ENCODE measurements at places on chromosomes 3 and 15.

GRCh38 chr15:81117136-81117535, 16.9 kb upstream of the CFAP161 start:
- no peak for DNase-seq

GRCh38 chr3:23979569-23979968, 34.5 kb downstream of the NR1D2 start:
- DNase-seq = no peak

DNA sequence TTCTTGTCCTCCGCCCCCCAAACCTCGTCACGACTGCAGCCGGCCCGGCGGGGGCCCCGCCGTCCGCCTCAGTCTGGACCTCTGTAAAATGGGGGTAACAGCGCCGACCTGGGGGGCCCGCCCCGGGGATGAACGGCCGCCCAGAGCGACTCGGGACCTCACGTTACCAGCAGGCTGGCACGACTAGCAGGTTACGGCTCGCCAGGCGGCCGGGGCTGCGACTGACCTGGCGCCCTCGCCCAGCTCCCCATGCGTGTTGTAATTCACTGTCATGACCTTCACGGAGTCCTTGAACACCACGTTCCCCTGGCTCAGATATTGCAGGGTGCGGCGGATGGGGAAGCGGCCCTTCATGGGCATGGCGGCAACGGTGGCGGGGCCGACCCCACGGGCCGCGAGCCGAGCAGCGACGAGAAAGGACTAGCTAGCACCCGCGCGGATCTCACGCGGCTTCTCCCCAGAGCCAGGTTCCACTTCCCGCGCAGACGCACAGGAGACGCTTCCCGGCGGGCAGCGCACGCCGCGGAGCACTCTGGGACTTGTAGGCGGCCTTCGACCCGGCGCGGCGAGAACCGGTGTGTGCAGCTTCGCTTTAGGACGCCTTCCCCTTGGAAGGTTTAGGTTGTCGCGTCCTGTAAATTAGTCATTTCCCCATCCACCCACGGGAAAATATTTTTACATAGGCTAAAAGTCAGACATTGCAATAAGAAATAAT, at the start of gene MRPS25:
Gene MRPS25 (minus strand): TSS at position 481 of the 715 bp plus-strand sequence. CDS start 121 bp downstream, at position 360.
- DNase-seq = peak; percentile 40

GRCh38 chr3:142925140-142925539, 36.3 kb upstream of the PCOLCE2 start:
- no peak for DNase-seq

DNA sequence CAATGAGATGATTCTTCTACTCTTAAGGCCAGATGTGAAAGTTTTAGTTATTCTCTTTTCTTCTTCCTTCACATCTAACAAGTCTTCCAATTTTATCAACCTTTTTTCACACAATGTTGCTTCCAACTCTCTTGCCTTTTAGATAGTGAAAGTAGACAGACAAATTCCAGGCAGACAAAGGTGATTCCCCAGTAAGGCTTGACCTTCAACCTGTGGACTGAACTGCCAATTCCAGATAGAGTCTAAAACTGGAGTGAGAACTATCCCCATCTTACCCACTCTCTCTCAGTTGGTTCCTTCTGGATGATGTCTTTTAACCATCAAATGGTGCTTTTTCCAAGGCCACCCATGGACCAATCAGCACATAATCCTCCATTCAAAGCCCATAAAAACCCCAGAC, 159.0 kb downstream of the NSUN3 start:
- no peak for DNase-seq

- no peak for DNase-seq
Observed at GRCh38 chr3:182717216-182717615, 76.1 kb upstream of the ATP11B start.

GRCh38 chr3:10524270-10524669, 18.9 kb upstream of the ATP2B2 start:
- DNase-seq = no peak

GRCh38 chr15:84752700-84753099, 4.3 kb downstream of the ZNF592 start:
- no peak for DNase-seq

- DNase-seq = no peak
Observed at GRCh38 chr3:193593668-193594030, 641 bp downstream of the OPA1 start.

- DNase-seq = no peak
Observed at GRCh38 chr3:160390565-160391138, 8.4 kb downstream of the IFT80 start.

DNA sequence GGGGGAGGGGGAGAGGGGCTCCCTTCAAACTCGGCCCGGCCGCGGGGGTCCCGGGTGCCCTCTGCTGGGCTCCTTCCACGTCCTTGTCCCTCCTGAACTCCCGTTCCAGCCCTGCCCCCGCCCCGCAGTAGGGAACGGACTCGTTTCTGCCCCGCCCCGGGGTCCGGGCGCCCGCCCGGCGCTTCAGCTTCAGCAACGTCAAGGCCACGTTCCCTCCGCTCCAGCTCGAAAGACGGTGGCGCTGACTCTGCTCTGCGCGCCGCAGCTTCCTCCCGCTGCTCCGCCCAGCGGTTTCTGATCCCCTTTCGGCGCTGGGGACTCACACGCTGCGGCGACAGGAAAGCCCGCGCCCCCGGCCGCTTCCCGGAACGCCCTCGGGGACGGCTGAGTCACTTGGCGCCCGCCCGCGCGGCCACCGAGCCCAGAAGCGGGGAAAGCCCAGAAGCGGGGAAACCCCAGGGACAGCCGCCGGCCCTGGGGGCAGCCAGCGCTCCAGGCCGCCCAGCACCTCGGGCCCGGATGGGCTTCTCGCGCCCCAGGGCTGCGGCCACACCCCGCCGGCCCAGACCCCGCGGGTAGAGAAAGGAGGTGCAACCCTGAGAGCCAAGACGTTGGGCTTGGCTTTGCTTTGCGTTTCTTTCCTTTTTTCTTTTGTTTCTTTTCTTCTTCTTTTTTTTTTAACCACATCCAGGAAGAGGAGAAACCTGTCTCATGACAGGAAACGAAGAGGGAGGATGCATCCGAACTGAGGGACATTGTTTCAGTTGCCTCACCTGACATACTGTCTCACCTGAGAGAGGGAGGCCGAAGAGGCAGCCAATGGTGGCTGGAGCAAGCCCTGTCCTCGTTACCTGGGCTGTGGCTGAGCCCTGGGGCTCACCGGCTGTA, 28.9 kb downstream of the ARHGAP31 start:
- DNase-seq = peak; percentile 35

DNA sequence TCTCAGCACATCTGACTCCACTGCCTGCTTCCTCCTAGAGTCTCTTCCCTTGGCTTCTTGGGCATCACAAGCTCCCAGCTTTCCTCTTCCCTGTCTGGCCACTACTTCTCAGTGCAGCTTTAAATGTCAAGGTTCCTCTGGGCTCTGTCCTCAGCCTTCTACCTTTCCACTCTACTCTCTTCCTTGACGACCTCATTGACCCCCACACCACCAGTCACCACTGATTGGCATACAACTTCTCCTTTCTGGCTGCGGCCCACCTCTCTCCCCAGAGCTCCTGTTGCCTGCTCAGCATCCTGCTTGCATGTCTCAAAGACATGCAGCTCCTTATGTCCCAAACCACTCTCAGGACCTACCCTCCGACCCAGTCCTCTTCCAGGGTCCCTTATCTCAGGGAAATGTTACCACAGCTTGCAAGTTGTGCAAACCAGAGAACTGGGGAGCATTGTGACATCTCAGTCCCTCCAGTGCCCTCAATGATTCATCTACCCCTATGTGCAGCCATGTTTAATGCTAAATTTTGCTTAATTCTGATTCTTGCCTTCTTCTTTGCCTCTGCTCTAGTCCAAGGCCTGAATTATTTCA, 49.9 kb downstream of the TRPM1 start:
- no peak for DNase-seq

- DNase-seq = peak; percentile 12
Observed at GRCh38 chr15:55343168-55343567, 24.1 kb downstream of the PIGB start.

GRCh38 chr3:50611464-50612233, at the start of gene CISH:
Gene CISH (minus strand): TSS chr3:50611774. CDS start chr3:50611650, 124 bp downstream.
- DNase-seq = peak; percentile 14

DNA sequence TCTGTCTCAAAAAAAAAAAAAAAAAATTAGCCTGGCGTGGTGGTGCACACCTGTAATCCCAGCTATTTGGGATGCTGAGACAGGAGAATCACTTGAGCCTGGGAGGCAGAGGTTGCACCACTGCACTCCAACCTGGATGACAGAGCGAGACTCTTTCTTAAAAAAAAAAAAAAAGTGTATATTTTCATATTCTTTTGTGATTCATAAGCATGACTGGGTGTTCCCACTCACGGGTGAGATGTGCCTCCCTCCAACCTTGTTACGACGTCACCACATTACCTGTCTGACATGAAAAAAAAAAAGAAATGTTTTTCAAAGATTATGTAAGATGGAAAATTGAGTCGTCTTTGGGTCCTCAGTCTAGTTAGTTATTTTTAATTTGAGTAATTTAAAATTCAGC, 56.8 kb downstream of the TMEM41A start:
- no peak for DNase-seq

- DNase-seq = no peak
Observed at GRCh38 chr3:31423482-31423881, 109.2 kb upstream of the STT3B start.

GRCh38 chr3:137012097-137012501, 54.3 kb downstream of the IL20RB start:
- no peak for DNase-seq

- no peak for DNase-seq
Observed at GRCh38 chr3:126514161-126514560, 3.4 kb downstream of the UROC1 start.

GRCh38 chr3:64352639-64352992, 127.3 kb upstream of the PRICKLE2 start:
- no peak for DNase-seq

GRCh38 chr15:62469874-62470688, 305.0 kb upstream of the C2CD4B start:
- DNase-seq = no peak

DNA sequence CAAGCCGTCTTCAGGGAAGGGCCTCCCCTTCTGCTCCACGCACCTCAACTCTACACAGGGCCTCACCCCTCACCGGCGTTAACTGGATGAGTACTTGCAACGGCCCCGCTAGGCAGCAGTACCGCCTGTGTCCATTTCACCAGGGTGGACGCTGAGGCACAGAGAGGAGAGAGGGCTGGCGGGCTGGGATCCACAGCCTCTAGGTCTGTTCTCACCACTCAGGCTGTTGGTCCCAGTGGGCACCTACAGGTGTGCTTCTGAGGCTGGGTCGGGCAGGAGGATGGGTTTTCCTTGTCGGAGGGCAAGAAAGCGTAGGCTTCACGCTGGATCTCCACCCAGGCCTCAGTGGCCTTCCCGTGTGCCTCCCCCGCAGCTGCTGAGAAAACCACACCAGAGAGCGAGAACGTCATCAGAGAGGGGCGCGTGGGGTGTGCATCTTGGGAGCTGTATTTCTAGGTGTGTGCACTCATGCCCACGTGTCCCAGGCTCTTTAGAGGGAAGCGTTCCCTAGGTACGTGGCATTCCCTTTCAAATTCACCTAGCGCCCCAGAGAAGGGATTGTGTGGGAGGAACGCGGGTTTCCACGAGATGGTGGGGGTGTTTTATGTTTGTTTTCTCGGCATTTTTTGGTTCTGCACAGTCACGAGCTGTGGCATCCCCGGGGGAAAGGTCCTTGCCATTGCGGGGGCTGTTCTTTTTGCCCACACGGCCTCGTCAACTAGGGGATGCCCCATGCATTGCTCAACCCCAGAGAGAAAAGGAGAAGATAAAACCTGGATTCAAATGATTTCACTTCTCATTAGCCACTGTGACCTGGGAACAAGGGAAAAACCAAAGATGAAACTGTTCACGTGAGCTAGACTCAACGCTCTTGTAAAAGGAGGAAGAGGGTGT, 67.7 kb downstream of the MGLL start:
- DNase-seq = no peak

- no peak for DNase-seq
Observed at GRCh38 chr15:40857601-40858341, 13.9 kb downstream of the SPINT1 start.

Data from NCI-H1417 treated with DMSO at 0.1 percent for 48 hours (cell line).